ENCODE measurements at places on chromosomes 3 and 15. TPM values are rescaled to one million over a fixed set of nuclear protein-coding genes. Genes with fewer than 3 reads are reported as not detected.

Gene P3H2
- total RNA-seq = 41.5 TPM

Gene RIOX2
- 29.1 TPM for total RNA-seq

Gene OR5K2
- not detected for total RNA-seq

Gene EBLN2
- total RNA-seq = 3.0 TPM

- no peaks in the 10 kb centered on the region for H3K36me3 ChIP-seq
- no peak for DNase-seq
- H3K27me3 ChIP-seq = no peaks in the 10 kb centered on the region
- H3K4me3 ChIP-seq = no peak overlapping the region
These were observed 132.3 kb upstream of the NEO1 start for GRCh38 chr15:72919936-72920465.

DNA sequence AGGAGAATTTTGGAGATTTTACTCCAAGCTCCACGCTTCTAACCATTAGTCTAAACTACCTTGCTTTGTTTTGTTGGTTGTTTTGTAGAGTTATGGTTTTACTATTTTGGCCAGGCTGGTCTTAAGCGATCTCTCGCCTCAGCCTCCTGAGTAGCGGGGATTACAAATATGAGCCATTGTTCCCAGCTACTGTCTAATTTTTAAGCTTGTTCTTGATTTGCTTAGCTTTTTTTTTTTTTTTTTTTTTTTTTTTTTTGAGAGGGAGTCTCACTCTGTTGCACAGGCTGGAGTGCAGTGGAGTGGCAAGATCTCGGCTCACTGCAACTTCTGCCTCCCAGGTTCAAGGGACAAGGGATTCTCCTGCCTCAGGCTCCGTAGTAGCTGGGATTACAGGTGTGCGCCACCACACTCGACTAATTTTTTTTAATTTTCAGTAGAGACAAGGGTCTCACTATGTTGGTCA, 28.5 kb downstream of the EFCAB12 start:
- no peak for DNase-seq
- no peaks in the 10 kb centered on the region for H3K27me3 ChIP-seq
- peaks cover 6% of the 10 kb centered on the region for H3K4me1 ChIP-seq
- peak overlapping the region; percentile 72 for H3K27ac ChIP-seq
- no peaks in the 10 kb centered on the region for H3K36me3 ChIP-seq
- peak overlapping the region; percentile 98 for H3K4me3 ChIP-seq

GRCh38 chr3:38311941-38312340, 29.8 kb downstream of the SLC22A14 start:
- H3K27me3 ChIP-seq = no peaks in the 10 kb centered on the region
- H3K36me3 ChIP-seq = no peaks in the 10 kb centered on the region
- DNase-seq = no peak
- no peak overlapping the region for H3K4me3 ChIP-seq
- H3K27ac ChIP-seq = no peak overlapping the region

- H3K27ac ChIP-seq = peak overlapping the region; percentile 50
- H3K4me3 ChIP-seq = no peak overlapping the region
- H3K4me1 ChIP-seq = peaks cover 15% of the 10 kb centered on the region
- H3K36me3 ChIP-seq = no peaks in the 10 kb centered on the region
- peak; percentile 57 for DNase-seq
These were observed 300.3 kb downstream of the ZBTB20 start for GRCh38 chr3:114846779-114847178.

DNA sequence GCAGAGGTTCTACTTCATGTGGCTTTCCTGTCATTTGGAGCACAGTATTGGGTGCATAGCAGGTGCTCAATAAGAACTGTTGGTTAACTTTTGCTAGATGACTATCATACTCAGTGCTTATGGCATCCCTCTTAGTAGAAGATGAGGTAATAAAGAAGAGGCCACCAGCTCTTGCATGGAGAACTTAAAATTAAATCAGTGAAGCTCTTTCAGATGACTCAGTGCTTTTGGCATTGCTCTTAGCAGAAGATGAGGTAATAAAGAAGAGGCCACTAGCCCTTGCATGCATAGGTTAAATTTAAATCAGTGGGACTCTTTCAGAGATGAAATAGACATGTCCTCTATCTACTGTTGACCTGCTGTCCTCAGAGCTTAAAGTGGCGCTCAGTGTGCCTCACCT, 109.4 kb upstream of the FGF7 start:
- peak; percentile 92 for DNase-seq
- H3K27me3 ChIP-seq = no peaks in the 10 kb centered on the region

GRCh38 chr3:126947429-126947828, 35.5 kb upstream of the PLXNA1 start:
- no peaks in the 10 kb centered on the region for H3K27me3 ChIP-seq
- H3K36me3 ChIP-seq = no peaks in the 10 kb centered on the region
- H3K27ac ChIP-seq = no peak overlapping the region
- H3K4me1 ChIP-seq = no peaks in the 10 kb centered on the region
- H3K4me3 ChIP-seq = no peak overlapping the region

Measured in GM23248 (cell line).